ENCODE measurements at places on chromosomes 1 and 21. TPM values are rescaled to one million over a fixed set of nuclear protein-coding genes. Genes with fewer than 3 reads are reported as not detected.

The NHLH2 gene
- not detected for polyA plus RNA-seq

The EPHA10 gene
- 0.36 TPM for polyA plus RNA-seq

The SLC1A7 gene
- polyA plus RNA-seq: 0.57 TPM

The BRINP3 gene
- 3.6 TPM for polyA plus RNA-seq

The HLX gene
- polyA plus RNA-seq: 9.7 TPM

The CA6 gene
- polyA plus RNA-seq: not detected

DNA sequence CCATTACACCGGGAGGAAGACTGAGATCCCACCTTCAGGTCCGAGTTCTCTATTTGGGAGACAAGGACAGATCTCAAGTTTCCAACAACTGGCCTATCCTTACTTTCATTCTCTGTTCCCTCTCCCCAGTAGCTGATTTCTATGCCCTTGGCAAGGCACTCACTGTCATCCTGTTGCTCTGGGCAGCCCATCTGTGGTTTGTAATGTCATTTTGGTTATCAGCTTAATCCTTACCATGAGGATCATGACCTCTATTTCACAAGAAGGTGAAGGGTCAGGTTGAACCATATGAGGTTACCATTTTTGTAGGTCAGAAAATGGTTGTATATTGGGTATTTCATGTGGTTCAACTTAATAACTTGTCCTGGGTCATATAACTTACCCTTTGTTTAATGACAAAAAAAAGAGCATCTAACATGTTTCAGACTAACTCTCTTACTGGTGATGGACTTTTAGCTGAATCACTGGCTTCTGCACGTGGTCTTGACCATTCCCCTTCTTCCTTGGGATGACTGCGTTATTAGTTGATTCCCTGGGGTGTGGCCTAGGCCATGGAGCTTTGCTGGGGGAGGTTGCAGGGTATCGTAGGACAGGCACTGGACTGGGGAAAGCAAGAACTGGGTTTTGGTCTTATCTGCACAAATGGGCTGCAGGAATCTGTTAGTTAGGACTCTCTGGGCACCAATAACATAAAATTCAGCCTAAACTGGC, 120.2 kb downstream of the ACTL8 start:
- DNase-seq: no peak

DNA sequence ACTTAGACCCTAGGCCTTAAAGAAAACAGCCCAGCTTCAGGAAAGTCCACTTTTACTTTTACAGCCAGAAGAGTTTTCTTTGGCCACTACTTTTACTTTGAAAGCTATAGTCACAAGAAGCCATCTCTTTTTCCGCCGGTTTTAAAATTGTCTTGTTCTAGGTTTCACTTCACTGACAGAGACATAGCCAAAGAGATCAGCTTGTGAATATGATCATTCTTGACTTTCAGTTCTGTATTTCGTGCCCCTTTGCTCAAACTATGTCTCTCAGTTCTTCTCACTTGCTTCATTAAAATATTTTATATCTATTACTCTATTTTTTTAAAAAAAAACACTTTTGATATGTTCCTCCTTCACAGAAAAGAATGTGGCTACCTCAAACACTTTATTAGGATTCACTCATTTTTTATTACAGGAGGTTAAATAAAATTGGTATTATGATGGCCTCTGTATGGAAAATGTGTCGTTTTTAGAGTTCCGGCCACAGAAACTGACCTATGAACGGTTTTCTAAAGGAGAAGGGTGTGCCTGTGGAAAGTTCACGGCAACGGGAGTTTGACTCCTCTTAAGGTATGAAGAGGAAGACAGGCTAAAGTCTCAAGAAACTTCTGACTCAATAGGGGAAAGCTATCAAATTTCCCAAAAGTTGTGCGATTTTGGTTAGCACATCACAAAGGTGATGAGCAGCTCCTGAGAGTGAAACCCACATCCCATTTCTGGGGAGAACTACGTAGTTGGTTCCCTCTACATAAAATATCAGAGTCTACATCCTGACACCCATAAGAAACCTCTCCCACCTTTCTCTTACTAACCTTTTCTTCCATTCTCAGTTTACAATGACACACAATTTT, 1.2 kb downstream of the MCOLN2 start:
- no peak for DNase-seq

GRCh38 chr1:65791396-65791795, 1.3 kb upstream of the PDE4B start:
- no peak for DNase-seq

- no peak for DNase-seq
Measured at GRCh38 chr1:230435108-230435507, 9.0 kb upstream of the PGBD5 start.

GRCh38 chr1:153659656-153660055, 1.2 kb downstream of the SNAPIN start:
- DNase-seq: no peak

DNA sequence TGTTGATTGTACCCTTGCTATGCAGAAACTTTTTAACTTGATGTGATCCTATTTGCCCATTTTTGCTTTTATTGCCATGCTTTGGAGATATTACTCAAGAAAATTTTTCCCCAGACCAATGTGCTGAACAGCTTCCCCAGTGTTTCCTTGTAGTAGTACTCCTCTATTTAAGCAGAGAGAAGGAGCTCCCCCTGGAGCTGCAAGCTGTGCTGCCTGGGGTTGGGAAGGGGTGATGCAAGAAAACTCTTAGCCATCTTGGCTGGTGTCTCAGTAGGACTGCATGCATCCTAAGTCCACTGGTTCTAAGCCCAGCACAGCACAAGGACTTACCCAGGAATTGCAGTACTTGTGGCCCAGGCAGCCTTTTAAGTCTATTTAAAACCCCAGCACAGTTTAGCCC, 121.6 kb downstream of the NTMT2 start:
- DNase-seq: no peak

- DNase-seq: no peak
Measured at GRCh38 chr1:194060481-194060880, 874.1 kb upstream of the B3GALT2 start.

DNA sequence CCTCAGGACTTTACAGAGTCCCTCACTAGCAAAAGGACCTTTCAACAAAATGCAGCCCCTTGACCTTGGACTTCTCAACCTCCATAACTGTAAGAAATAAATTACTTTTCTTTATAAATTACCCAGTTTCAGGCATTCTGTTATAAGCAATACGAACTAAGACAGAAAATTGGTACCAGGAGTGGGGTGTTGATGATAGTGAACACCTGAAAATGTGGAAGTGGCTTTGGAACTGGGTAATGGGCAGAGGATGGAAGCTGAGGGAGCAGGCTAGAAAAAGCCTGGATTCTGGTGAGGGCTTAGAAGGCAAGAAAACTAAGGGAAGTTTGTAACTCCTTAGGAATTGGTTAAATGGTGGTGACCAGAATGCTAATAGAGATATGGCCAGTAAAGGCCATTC, 46.8 kb downstream of the DSCAM start:
- no peak for DNase-seq

DNA sequence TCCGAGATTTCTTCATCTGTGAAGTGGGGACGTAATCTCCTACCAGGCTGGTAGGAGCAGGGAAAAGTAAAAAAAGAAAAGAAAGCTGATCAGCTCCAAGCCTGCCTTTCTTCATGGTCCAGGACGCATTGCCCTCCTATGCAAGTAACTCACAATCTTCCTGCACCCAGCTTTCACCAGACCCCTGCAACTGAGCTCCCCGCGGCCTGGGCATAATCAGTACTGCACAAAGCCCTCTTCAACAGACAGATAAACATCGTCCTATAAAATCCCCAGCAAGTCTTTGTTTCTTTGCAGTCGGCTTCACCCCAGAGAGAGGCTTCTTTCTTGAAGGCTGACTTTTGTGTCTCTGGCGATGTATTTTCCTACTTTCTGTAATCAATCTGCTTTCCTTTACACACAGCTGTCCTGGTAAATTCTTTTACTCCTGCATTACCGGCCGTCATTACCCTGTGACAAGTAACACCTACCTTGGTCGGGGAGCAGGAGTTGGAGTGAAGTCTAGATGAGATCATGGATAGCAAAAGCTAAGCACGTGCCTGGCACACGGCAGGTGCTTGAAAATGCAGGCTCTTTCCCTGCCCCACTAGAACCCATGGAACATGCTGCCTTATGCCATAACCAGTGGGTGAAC, 8.3 kb downstream of the PADI1 start:
- no peak for DNase-seq

GRCh38 chr1:219427403-219427802, 185.5 kb downstream of the ZC3H11B start:
- DNase-seq: no peak

- DNase-seq: no peak
Measured at GRCh38 chr1:54417123-54417522, 10.9 kb upstream of the SSBP3 start.

GRCh38 chr1:102434421-102434820, 437.7 kb upstream of the OLFM3 start:
- no peak for DNase-seq

- DNase-seq: no peak
Measured at GRCh38 chr1:56382929-56383328, 196.4 kb downstream of the PLPP3 start.

DNA sequence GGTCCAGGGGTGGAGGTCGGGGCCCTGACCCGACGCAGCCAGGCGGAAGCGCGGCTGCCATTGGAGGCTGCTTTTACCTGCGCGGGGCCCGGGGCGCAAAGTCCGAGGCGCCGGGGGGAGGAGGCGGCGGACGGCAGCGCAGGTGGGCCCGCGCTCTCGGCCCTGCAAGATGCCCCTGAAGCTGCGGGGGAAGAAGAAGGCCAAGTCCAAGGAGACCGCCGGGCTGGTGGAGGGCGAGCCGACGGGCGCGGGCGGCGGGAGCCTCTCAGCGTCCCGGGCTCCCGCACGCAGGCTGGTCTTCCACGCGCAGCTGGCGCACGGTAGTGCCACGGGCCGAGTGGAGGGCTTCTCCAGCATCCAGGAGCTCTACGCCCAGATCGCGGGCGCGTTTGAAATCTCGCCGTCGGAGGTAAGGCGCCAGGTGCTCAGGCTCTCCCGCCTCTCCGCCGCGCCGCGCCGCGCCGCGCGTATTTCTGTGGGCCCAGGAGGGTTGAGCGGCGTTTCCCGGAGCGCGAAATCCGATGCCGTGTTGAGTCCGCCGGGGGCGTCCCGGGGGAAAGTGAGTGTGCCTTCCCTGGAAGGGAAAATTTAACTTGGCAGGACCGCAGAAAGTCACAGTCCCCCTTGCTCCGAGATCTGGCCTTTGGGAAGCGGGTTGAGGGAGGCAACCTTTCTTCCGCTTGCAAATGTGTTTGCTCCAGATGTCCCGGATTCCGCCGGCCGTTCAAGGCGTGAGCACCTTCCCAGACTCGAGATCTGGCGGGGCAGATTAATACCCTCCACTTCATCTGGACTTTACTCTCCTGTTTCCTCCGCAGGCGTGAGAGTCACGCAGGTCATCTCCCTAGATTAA, at the start of gene GIPC2:
Gene GIPC2, plus strand, starts transcription at position 41 of the 853 bp plus-strand sequence. Its CDS starts 129 bp downstream, at position 170.
- DNase-seq: peak; percentile 41

DNA sequence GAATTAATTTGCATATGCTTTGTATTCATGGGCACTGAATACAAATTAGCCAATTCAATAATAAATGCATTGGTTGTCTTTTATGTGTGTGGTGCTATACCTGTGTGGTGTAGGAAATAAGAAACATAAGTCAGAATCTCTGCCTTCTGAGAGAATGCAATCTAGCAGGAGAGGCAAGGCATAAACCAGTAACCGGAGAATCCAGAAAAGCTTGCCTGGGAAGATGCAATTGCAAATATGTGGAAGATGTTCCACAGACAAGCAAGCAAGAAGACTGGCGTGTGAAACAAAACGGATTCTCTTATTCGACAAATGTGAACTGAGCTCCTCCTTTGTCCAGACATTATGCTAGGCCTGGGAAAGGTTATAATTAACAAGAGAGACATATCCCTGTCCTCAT, 134.3 kb downstream of the NR5A2 start:
- DNase-seq: no peak

GRCh38 chr1:243710467-243710866, 139.6 kb downstream of the AKT3 start:
- DNase-seq: no peak

DNA sequence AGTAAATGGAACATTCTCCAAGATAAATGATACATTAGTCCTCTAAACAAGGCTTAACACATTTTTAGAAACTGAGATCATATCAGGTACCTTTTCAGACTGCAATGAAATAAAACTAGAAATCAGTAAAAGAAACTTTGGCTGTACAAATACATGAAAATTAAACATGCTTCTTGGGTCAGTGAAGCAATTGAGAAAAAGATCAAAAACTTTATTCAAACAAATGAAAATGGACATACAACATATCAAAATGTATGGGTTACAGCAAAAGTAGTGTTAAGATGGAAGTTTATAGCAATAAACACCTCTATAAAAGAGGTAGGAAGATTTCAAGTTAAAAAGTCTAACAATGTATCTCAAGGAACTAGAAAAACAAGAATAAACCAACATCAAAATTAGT, 598.5 kb downstream of the SMYD3 start:
- DNase-seq: no peak

- DNase-seq: no peak
Measured at GRCh38 chr1:50268049-50268448, 155.2 kb downstream of the DMRTA2 start.

GRCh38 chr1:154714638-154715037, 106.7 kb upstream of the ADAR start:
- peak; percentile 68 for DNase-seq

DNA sequence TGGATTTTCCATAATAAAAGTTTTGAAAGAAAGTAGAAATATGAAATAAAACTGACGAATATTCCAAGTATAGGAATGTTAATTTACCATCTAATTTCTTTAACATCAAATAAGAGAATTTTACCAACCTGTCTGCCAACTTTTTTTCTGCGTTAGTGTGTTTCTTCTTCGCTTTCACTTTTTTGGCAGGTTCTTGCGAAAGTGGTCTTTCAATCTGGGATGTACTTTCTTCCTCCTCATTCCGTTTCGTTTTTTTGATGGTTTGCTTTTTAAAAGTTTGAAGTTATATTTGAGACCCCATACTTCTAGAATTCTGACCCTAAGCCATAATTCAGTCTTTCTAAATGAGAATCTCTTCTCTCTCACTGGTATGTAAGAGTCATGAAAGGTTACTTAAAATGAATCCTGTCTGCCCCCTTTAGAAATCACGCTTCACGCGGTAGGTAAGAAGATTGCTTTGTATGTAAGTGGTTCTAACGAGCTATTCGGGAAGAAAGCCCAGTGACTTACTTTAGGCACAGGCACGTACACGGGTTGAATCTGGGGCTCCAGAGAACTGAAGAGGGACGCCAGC, 580 bp downstream of the RBM34 start:
- DNase-seq: no peak

DNA sequence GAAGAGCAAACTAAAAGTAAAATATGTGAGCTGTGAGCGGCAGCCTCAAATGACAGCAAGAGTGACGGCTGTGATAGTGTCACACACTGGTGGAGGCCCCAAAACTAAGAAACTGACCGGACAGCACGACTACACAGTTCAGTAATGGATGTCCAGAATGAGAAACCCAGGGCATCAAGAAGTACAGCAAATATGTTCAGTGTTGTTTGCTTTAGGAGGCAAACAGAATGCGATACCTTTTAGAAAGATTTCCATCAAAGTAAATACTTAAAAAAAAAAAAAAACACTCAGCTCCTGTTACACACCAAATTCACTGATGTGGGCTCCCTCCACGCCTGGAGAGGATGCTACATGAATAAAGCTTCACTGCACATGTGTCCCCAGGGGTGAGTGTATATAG, 1.1 kb upstream of the PKP1 start:
- DNase-seq: no peak

Data from right cardiac atrium (tissue), 5 donors.